Globus pallidus (tissue), 1 donor: ENCODE measurements at places on chromosomes 6 and 20.

GRCh38 chr20:64056889-64057627 lies 5.9 kb upstream of the TCEA2 start:
- DNase-seq, result no peak

- no peak for DNase-seq
Measured at GRCh38 chr6:74870403-74870802, 335.4 kb downstream of the COL12A1 start.

GRCh38 chr6:16336056-16336818 lies 97.8 kb downstream of the GMPR start:
- no peak for DNase-seq

GRCh38 chr6:150063640-150064039 lies 5.3 kb downstream of the ULBP3 start:
- no peak for DNase-seq

DNA sequence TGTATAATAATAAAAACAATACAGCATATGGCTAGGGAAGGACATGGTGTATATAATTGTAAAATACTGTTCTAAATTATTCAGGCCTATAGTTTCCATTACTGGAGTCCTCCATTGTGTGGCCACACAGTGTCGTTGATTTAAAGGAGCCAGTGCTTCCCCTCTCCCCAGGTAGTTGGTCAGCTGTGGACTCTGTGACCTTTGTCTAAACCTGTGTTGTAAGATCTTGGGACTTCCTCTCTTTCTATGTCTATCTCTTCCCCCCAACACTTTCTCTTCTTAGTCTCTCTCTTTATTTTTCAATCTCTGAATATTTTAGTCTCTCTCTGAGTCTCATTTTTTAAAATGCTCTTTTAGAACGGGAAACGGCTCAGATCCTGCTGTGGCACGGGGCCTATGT lies 35.6 kb downstream of the BRPF3 start:
- no peak for DNase-seq

DNA sequence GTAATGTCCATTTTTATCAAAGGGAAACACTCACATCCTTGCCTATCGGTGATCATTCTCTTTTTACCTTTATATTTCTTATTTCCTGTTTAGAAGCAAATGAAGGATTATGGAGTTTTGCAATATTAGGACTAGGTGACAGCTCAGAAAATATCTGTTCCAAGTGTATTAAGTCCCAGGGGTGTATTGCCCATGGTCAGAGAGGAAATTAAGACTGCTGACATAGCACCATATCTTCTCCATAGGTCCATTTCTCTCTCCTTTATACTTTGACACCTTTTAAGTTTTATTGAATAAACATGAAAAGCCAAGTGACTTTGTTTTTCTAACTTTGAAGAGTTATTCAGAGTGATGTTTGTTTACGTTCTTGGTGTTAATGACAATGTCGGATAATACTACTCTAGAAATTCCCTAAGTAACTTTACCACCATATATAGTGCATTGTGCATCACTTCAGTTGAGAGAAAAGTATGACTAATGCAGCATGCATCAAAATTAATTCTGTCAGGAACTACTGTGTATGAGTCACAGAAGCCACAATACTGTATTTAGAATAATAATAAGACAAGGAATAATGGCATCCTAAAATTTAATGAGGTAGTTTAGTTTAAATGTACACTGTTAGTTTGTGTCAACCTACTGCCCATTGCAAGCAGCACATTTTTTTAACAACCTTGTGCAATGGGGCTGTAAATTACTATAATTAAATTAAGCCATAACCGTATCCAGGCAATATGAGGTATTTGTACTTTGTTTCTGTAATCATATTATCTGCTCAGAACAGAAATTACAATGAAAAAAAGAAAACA lies 474.4 kb upstream of the RNF217 start:
- no peak for DNase-seq

GRCh38 chr6:10977231-10977968 lies 66.7 kb downstream of the ELOVL2 start:
- no peak for DNase-seq
